BE2C (cell line): ENCODE measurements at places on chromosomes 4 and X.
A peak's percentile ranks its signal among the peaks of the same experiment; 100 is the strongest.

GRCh38 chr4:10354746-10355145, 102.5 kb downstream of the ZNF518B start:
- no peak for DNase-seq

- DNase-seq, result no peak
Observed at GRCh38 chr4:109511414-109511813, 48.6 kb upstream of the MCUB start.

- DNase-seq, result no peak
Observed at GRCh38 chrX:29542152-29542551, 673.2 kb upstream of the MAGEB2 start.

GRCh38 chr4:686413-687040, 2.4 kb downstream of the SLC49A3 start:
- DNase-seq, result peak; percentile 12

DNA sequence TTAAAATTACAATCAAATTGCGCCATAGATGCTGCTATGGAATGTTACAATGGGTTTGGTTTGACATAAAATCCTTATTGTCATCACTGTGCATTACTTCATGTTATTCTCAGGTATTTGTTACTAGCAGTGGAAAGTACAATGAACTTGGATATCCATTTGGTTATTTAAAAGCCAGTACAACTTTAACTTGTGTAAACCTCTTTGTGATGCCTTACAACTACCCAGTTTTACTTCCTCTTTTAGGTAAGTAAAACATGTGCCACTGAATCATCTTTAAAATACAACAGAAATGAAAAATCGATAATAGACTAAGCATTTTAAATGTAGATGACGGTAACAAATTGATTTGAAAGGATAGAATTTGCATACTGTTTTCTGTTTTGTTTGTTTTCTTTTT, 35.6 kb downstream of the INTS6L start:
- DNase-seq, result no peak

- no peak for DNase-seq
Observed at GRCh38 chrX:11341274-11342201, 48.3 kb downstream of the AMELX start.

DNA sequence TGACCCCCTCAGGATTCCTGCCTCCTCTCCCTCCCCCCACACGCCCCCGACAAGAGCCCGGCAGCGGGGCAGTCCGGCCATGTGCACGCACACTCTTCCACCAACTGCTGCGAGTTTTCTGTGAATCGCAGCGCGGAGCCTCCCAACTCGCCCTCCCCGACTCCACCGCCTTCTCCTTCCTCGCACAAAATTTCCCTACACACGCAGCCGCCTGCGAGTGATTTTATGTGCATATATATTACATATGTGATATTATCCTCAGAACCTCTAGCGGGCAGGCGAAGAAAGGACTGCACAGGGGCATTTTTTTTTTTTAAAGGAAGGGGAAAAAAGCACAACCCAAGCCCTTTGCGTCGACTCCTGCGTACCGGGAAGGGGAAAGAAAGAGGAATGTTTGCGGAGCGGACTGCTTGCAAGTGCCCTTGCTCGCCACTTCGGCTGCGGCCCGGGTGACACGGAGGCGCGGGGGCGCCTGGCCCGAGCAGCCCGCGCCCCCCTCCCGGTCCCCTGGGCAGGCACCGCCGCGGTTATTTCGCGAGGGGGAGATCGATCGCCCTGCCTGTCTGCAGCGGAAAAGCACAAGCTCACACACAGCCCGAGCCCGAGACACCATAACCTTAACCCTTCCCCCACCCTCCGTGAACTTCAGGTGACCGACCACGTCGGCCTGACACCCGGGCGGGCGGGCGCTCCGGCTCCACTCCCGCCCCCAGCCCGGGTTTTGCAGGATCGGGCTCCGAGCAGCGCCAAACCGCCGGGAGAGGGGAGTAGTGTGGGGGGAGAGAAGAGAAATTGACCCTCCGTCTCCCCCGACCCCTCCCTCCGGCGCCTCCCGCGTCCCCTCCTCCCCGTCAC, 2.3 kb downstream of the ZNF827 start:
- peak; percentile 84 for DNase-seq

DNA sequence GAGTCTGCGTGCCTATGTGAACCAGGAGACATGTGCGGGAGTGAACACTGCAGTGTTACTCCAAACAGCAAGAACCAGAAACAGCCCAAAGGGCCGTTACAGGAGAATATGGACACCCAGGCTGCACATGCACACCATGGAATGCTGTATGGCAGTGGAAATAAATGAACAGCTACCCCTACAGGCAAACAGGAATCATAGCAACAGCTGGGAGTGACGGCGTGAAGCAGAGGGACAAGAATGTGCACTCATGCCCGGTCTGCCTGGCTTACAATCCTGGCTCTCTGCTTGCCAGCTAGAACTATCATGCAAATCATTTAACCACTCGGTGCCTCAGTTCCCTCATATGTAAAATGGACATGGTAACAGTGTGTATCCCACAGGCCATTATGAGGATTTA, 16.6 kb downstream of the GPKOW start:
- peak; percentile 31 for DNase-seq

GRCh38 chrX:150236327-150236726, 126.8 kb upstream of the MAMLD1 start:
- DNase-seq, result no peak

DNA sequence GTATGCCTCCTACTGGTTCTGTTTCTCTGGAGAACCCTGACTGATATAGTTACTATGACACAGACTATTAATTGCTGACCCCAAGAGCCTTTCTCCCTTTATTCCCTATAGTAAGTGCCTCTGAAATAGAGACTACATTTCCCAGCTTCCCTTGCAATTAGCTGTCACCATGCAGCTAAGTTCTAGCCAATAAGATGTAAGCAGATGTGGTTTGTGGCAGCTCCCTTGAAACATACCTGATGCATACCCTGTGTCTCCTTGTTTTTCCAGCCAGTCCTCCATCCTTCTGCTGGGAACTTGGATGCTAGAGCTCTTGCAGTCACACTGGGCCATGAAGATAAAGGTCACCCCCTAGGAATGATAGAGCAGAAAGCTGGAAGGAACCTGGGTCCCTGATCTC, 9.7 kb upstream of the TMEM165 start:
- no peak for DNase-seq

GRCh38 chrX:144586756-144587155, 660.5 kb upstream of the SPANXN1 start:
- no peak for DNase-seq

GRCh38 chr4:16464651-16465050, 238.4 kb upstream of the TAPT1 start:
- no peak for DNase-seq

- DNase-seq, result no peak
Observed at GRCh38 chrX:64792598-64793337, 183.5 kb downstream of the ZC4H2 start.

DNA sequence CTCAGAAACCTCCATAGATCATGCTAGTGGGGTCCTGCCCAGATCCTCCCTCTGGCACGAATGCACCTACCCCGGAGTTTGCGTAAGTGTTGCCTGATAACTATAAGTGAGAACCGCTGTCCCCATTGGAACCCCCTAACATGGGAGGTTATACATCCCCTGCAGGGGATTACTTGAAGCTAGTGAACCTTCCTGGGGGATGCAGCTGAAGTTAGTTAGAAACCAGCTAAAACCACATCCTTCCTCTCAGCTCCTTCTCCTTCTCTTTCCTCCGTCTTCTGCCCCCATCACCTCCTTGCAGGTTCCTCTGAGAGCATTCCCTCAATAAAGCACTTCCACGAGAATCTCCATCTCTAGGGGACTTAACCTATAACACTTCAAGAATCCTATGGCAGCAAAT, 95.0 kb downstream of the ZNF827 start:
- DNase-seq, result no peak

- DNase-seq, result no peak
Observed at GRCh38 chr4:113292371-113293042, 243.1 kb downstream of the ANK2 start.

DNA sequence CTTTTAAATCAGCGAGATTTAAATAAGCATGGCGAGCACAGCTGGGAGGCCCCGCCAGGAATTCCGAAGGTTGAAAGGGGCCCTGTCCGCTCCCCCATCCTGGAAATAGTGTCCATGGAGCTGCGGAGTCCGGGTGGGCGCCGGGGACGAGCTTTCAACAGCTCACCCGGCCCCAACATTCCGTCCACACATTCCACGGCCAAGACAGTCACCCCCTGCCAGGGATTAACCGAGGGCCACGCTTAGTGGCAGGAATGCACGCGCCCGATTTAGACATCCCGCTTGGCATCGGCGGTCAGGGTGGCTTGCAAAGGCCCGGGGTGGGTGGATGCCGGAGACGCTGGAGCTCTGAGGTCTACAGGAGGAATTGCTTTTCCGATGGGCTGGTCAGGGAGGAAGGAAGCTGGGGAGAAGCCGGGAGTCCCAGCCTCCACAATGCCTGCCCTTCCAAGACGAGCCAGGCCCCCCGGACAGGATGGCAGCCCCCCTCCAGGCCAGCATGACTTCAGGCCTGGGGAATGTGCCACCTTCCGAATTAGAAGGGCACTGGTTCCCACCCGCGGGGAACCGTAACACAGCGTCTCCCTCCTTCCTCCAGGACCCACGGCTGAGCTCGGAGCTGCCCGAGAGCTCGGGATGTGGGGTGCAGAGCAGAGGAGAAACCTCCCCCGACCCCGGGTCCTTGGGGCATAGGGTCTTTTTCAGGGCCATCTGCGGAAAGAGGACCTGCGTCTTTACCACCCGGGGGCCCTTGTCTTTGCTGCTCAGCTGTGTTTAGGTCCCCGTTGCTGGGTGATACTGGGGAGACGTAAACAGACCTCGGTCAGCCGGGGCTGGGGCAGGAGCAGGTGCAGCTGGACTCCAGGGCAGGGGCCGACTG, 26.9 kb upstream of the PPP2R3B start:
- no peak for DNase-seq

DNA sequence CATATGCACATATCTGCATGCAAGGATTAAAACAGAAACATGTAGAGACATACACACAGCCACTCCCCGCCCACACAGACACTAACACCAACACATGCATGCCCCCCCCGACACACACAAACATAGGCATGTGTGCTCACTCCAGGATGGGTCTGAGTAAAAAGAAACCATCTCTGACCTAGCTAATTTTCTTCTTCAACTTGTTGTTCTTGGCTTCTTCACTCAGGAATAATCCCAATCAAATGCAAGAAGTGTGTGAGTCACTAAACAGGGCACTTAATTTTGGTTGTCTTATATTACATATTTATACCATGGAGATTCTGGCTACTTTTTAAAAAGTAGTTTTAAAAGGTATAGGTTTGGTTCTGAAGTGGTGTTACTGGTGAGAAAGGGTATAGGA, 28.3 kb downstream of the ENOX2 start:
- no peak for DNase-seq

DNA sequence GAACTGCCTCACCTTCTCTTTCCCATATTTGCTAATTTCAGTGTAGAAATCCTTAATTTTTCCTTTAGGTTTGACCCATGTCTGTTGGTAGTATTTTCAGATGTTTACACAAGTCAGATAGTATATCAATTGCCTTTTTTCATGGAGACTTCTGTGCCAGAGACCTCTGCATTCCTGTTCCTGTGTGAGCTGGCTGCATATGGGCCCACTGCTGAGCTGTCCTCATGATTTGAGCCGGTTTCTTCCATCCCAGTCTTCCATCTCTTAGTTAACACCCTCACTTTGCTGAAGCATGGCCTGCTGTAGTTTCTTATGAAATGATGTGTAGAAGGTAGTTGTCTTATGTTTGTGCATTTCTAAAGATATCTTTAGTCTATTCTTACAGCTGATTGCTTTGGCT, 40.0 kb downstream of the CDS1 start:
- DNase-seq, result no peak

- DNase-seq, result no peak
Observed at GRCh38 chrX:38699696-38700095, 101.6 kb upstream of the MID1IP1 start.

DNA sequence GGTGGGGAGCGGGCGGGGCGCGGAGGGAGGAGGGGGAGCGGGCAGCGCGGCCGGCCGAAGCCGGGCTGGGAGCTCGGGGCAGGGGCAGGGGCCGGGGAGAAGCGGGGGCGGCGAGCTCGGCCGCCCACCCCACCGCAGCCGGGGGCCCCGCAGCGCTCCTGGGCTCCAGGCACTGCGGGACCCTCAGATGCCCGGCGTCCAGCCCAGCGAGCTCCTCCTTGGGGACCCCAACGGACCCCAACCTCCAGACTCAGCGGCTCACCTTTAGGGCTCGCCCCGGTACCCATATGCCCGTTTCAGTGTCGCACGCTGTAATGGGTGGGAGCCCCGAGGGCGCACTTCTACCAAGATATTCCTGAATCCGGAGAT, 357 bp upstream of the ADGRG2 start:
- DNase-seq, result no peak

- no peak for DNase-seq
Observed at GRCh38 chrX:20498851-20499635, 232.3 kb upstream of the RPS6KA3 start.

- DNase-seq, result no peak
Observed at GRCh38 chr4:126267689-126268088, 952.9 kb downstream of the FAT4 start.

- DNase-seq, result peak; percentile 35
Observed at GRCh38 chrX:44343412-44344141, at the start of gene EFHC2. TSS of gene EFHC2 (minus strand) at chrX:44343672. CDS start at chrX:44343588, 84 bp downstream.

DNA sequence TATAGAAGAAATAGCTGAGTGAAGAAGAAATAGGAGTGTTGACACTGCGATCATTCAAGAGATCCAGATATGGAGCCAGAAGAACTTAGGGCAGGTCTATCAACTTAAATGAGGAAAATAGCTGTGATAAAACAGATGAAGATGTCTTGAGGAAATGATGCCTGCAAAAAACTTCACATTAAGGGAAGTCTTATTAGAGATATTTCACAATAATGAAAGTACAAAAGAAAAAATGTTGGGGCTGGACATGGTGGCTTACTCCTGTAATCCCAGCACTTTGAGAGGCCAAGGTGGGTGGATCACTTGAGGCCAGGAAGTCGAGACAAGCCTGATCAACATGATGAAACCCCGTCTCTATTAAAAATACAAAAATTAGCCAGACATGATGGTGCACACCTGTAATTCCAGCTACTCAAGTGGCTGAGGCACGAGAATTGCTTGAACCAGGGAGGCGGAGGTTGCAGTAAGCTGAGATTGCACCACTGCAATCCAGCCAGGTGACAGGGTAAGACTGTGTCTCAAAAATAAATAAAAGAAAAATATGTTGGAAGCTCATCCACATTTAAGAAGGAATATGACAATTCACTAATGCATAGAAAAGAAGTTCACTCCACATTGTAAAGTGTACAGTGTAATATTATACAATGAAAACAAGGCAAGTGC, 56.3 kb downstream of the PKD2 start:
- DNase-seq, result no peak

GRCh38 chr4:109472343-109472761, 38.7 kb downstream of the SEC24B start:
- DNase-seq, result no peak
